Activated CD8-positive, alpha-beta memory T cell treated with anti-CD3 and anti-CD28 coated beads for 1 hour (primary cell): ENCODE measurements at places on chromosomes 5 and 9.

DNA sequence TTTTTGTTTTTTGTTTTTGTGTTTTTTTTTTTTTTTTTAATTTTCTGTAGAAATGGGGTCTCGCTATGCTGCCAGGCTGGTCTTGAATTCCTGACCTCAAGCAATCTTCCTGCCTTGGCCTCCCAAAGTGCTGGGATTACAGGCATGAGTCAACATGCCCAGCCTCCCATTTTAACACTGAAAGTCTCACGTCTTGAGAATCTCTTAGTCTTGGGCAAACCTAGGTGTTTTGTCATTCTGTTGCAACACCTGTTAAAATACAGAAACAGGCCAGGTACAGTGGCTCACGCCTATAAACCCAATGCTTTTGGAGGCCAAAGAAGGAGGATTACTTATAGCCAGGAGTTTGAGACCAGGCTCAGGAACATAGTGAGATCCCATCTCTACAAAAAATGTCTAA is 599.0 kb downstream of the TLR4 start:
- DNase-seq: no peak

DNA sequence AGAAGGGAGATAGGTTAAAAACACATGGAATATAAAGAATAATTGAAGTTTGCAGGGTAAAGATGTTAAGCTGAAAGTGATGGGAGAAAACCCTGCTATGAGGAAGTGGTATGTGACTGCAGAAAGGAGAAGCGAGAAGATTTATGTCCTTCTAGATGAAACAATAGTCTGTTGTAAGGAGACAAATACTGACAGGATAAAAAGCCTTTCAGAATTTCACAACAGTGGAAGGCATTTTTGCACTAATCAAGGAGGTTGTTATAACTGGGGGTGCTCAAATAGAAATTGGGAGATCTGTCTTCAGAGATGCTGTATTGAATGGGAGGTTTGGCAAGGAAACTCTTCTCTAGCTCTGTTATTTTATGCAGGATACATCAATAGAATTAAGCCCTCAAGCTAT is 69.6 kb downstream of the NMUR2 start:
- no peak for DNase-seq

- DNase-seq: no peak
Observed at GRCh38 chr9:35257986-35258659, 96.3 kb downstream of the UNC13B start.

GRCh38 chr5:35305336-35306020 is 75.2 kb upstream of the PRLR start:
- no peak for DNase-seq

- no peak for DNase-seq
Observed at GRCh38 chr9:111872886-111873285, 23.7 kb upstream of the UGCG start.

- no peak for DNase-seq
Observed at GRCh38 chr5:56317923-56318561, 84.9 kb upstream of the ANKRD55 start.

DNA sequence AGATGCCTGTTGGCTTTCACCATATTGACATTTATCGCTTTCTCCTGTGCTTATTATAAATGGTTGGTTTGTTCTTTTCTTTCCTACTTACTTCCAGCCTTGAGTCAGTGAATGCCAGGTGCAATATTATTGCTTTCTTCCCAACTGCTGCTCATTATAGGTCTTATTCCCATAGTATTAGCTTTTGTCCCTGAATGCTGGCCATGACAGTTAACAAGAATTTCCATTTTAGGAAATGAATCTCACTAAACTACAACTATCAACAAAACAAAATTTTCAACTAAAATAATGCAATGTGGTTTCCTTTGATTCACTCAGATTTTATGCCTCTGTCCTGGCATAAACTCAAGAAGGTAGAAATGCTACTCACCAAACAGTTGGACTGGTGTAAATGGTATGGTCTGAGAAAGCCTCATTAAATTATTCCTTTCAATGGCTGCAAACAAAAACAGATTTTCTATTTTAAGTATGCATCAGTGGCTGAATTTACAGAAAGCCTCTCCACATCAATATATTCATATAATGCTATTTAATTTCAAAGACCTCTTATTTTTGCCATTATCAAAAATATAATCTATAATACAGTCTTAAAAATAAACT is 145.4 kb downstream of the TRPM6 start:
- DNase-seq: no peak

GRCh38 chr9:129270903-129271431 is 92.9 kb upstream of the IER5L start:
- DNase-seq: no peak

DNA sequence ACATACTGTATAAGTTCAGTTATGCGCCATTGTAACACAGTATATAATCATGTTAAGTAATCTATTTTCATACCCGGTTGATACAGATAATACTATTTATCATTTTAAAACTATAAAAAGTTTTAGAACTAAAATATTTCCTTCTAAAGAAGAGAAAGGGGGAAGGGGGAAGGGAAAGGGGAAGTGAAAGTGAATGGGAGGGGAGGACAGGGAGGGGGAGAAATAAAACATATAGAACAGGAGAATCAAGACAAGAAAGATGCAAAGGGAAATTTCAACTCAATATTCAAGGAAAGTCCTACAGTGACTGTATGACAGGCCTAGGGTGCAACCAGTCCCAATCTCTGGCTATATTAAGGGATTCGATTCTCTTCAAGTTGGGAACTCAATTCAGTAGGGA is 1278.8 kb downstream of the MAT2B start:
- no peak for DNase-seq

GRCh38 chr5:102278231-102278630 is 17.9 kb downstream of the SLCO4C1 start:
- no peak for DNase-seq

DNA sequence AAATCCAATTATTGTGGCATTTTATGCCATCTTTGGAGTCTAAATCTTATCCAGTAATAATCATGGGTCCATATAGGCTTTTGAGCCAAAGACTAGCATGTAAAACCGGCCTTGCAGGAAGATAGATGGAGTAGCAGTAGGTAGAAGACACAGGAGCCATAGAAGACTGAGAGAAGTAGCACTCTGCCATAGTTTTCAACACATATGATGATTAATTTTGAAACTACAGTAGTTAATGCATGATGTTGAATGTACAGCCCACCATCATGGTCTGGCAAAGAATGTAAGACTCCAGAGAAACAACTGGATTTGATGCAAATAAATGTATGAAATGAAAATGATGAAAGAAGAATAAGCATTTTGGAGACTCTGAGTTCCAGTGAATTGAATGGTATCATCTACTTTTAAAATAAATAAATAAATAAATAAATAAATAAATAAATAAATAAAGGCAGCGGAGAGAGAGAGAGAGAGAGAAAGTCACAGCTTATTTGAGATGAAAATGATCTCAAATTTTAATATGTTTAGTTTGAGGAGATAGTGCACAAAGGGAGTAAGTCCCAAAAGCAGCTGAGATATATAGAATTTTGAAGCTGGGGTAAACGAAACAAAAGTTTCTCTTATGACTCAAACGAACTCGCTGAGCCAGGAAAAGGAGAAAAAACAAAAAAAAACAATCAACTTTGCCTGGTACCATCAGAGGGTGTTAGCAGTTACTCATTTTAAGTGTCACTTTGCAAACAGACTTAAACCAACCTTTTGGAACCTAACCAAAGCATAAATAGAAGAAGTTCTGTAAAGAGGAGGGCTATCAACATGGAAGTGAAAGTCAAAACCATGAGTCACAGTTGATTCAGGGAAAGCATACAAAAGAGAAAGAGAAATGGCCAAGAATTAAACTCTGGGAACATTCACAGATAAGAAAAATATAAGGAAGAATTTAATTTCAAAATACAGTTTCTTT is 388.7 kb downstream of the CETN3 start:
- DNase-seq: no peak

DNA sequence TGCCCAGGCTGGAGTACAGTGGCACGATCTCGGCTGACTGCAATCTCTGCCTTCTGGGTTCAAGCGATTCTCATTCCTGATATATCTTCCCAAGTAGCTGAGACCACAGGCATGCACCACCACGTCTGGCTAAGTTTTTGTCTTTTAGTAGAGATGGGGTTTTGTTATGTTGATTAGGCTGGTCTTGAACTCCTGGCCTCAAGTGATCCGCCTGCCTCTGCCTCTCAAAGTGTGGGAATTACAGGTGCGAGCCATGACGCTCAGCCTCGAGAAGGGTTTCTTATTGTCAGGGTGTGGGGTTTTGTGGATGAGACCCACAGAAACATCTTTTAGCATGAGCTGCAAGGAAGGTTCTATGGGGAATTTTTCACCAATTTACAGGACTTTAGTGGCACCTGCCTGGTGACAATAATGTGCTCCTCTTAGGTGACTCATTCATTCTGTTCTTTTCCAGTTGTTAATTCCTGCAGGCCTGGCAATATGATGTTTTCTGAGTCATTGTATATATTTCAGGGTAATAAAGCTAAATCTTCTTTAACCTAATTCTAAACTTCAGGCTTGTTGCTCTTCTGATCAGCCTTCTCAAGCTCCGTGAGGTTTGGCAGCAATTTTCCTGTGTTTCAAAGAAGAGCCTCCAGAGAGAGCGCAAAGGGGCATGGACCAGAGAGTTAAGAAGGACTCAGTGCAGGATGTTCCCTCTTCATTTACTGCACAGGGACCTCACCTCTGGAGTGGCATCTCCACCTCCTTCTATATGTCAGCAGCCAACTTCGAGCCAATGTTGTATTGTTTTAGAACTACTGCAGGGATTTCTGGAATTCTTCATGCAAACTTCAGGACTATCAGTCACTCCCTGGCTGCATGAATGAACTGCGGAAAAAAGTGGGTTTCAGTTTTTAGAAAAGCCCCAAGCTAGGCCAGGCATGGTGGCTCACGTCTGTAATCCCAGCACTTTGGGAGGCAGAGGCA is 77.8 kb upstream of the ZNF618 start:
- no peak for DNase-seq

- DNase-seq: no peak
Observed at GRCh38 chr5:113227798-113228197, 207.0 kb downstream of the TSSK1B start.

DNA sequence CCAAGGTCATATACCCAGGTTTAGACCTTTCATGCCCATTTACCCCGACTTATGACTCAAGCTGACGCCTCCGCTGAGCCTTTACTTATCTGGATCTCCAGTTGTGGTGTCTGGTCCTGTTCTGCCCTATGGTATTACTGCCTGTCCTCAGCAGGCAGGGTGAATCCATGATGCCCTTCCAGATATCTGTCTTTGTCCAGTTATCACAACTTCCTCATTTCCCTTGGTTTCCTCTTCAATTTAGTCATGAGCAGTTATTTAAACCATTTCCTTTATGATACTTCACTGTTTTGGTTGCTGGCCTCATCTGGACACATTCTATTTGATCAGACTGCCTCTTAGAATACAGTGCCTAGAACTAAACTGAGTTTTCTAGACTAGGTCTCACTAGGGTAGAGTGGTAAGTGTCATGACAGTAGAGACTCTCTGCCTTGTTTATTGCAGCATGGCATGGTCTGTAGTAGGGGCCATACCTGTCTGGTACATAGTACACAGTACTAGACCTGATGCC is 93.3 kb downstream of the MELK start:
- no peak for DNase-seq

DNA sequence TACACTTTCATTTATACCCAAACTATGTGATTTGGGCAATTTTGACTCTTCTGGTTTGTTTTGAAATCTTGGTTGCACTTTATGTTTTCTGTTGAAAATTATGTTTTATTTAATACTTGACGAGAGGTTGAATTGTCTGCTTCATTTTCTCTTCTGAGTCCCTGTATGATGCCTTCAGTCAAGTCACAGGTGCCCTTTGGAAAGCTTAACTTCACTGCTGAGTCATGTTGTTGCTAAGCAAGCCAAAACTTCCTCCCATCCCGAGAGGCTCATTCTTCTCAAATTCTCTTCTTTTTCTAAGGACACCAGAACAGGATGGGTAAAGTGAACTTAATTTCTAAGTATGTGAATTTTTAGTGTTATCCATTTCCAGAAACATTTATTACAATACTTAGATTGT is 455.3 kb upstream of the PTGER4 start:
- no peak for DNase-seq

DNA sequence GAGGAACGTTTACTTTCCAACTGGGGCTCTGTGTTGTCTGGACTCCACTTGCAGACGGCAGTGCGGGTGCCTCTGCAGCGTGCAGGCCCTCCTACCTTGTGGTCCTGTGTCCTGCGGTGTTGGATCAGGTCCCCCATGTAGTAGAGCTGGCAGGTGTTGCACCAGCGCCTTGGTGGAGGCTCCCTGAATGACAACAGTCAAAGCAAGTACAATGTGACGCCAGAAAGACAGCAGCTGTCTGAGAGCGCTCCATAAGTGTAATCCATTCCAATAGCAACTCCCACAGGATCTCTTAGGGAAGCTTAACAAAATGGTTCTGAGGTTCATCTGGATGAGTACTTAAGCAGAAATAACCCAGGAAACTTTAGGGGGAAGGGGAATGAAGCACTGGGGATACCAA is 9.9 kb downstream of the BBLN start:
- no peak for DNase-seq

GRCh38 chr9:32293091-32293490 is 91.4 kb upstream of the ACO1 start:
- no peak for DNase-seq

GRCh38 chr5:120229036-120229435 is 235.1 kb upstream of the PRR16 start:
- no peak for DNase-seq

- no peak for DNase-seq
Observed at GRCh38 chr5:43389679-43390329, 22.4 kb downstream of the CCL28 start.

- peak; percentile 34 for DNase-seq
Observed at GRCh38 chr5:180315762-180316212, 23.9 kb upstream of the MAPK9 start.

DNA sequence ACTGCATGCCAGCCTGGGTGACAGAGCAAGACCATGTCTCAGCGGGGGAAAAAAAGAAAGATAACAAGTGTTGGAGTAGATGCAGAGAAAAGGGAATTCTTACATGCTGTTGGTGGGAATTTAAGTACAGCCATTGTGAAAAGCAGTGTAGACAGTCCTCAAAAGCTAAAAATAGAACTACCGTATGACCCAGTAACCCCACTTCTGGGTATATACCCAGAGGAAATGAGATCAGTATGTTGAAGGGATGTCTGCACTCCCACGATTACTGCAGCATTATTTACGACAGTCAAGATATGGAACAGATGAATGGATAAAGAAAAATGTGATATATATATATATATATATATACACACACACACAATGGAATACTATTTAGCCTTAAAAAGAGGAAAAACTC is 225.3 kb upstream of the SLC24A2 start:
- no peak for DNase-seq

- no peak for DNase-seq
Observed at GRCh38 chr5:179304871-179305270, 40.4 kb downstream of the ADAMTS2 start.
